Activated T-cell treated with anti-CD3 and anti-CD28 coated beads, Interleukin-2, amount 50 U/mL, for 72 hours (primary cell): ENCODE measurements at places on chromosomes 12 and 14. TPM values are rescaled to one million over a fixed set of nuclear protein-coding genes. Genes with fewer than 3 reads are reported as not detected.

- no peak for DNase-seq
Observed at GRCh38 chr12:32151552-32151951, 44.9 kb downstream of the BICD1 start.

- DNase-seq = no peak
Observed at GRCh38 chr12:94536040-94536965, 76.6 kb upstream of the CEP83 start.

RNU4-1 gene
- total RNA-seq = 2,627 TPM

GRCh38 chr14:105328678-105329390, 14.3 kb downstream of the PACS2 start:
- no peak for DNase-seq

CMTM5 gene
- total RNA-seq = not detected

- no peak for DNase-seq
Observed at GRCh38 chr12:95593266-95593871, 42.1 kb upstream of the USP44 start.

DNA sequence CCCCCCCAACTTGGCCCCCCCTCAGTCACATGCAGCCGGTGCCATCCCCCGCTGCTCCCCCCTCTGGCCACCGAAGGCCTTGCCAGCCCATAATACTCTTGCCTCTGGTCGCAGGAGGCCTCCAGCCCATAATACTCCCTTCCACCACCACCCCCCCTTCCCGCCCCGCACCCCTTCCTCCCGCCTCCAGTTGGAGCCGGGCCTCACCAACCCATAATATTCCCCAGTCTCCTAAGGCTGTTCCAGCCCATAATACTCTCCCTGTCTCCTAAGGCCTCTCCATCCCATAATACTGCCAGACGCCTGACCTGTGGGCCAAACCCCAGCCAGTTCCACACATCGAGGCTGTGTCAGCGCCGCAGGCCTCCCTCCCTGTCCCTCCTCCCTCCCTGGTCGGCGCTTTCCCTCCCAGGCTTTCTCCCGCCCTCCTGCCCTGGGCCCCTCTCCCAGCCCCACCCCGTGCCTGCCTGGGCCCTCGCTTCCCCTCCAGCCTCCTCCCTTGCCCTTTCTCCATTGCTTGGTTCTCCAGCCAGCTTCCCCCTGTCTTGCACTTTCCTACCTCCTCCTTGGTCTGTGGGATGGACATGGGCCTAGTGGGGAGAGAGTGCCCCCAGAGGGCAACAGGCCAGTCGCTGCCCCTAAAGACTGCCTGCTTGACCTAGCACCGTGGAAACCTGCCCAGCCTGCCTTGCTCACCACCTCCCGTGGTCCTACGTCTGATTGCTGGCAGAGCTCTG, 6.8 kb upstream of the CHD4 start:
- no peak for DNase-seq

- no peak for DNase-seq
Observed at GRCh38 chr14:89616852-89617341, 199.9 kb upstream of the FOXN3 start.

DNA sequence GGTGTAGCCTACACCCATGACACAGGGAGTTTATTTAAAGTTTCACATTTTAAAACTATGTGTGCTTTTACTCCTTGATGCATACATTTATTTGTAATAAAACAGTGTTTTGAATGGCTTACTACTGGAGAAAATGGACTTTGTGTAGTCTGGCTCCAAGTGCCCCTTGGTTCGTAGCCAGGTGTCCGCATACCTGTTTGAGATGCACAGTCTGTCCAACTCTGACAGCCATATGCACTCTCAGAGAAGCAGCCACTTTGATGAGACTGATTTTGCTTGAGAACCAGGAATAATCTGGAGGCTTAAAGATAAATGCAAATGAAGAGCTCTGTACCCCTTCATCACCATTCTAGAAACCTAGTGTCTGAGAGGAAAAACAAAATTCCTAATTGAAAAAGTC, 24.0 kb downstream of the RTN1 start:
- DNase-seq = no peak

GRCh38 chr12:102735104-102735503, 181.9 kb downstream of the PAH start:
- DNase-seq = no peak
